Stimulated activated CD8-positive, alpha-beta memory T cell treated with anti-CD3 and anti-CD28 coated beads, Interleukin-15, amount 100 ng/mL, for 24 hours (primary cell): ENCODE measurements at places on chromosomes 5 and 9.

DNA sequence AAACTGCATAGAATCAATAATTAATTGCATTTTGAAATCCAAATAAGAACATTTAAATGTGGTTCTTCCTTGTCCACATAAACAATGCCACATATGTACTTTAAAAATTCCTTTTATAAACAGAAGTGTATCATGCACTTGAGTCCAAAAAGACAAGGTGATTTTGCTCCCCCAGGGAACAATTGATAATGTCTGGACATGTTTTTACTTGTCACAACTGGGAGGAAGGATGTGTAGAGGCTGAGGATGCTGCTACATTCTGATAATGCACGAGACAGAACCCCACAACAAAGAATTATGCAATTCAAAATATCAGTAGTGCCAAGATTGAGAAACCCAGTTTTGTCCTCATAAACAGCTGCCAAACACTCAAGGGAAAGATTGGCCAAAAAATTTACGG is 181.1 kb upstream of the ISL1 start:
- no peak for DNase-seq

GRCh38 chr9:107466826-107467225 is 22.7 kb downstream of the KLF4 start:
- no peak for DNase-seq

- DNase-seq: no peak
These were observed 485.8 kb downstream of the SEMA5A start for GRCh38 chr5:9059920-9060691.

DNA sequence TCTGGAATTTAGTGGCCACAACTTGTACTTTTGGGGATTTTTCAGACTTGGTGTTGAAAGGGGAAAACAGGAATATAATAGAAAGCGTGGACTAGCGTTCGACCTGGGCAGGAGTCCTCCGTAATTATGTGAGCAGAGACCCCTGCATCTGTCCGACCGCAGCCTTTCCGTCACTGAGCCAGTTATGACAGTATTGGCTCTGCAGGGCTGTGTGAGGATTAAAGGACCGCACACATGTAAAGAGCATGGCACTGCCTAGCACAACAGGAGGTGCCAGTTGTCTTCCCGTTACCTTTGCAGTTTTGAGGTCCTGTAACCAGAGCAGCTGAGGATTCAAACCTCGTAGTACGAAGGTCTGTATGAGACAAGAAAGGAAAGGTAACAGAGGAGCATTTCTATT is 1.2 kb downstream of the B4GALT7 start:
- DNase-seq: no peak

GRCh38 chr5:144151026-144151425 is 19.4 kb downstream of the YIPF5 start:
- DNase-seq: no peak

GRCh38 chr9:133632806-133633680 is 3.1 kb upstream of the DBH start:
- no peak for DNase-seq

- DNase-seq: no peak
These were observed 2.9 kb downstream of the ANKDD1B start for GRCh38 chr5:75614176-75614575.

- no peak for DNase-seq
These were observed 59.7 kb downstream of the CARTPT start for GRCh38 chr5:71778678-71779276.

DNA sequence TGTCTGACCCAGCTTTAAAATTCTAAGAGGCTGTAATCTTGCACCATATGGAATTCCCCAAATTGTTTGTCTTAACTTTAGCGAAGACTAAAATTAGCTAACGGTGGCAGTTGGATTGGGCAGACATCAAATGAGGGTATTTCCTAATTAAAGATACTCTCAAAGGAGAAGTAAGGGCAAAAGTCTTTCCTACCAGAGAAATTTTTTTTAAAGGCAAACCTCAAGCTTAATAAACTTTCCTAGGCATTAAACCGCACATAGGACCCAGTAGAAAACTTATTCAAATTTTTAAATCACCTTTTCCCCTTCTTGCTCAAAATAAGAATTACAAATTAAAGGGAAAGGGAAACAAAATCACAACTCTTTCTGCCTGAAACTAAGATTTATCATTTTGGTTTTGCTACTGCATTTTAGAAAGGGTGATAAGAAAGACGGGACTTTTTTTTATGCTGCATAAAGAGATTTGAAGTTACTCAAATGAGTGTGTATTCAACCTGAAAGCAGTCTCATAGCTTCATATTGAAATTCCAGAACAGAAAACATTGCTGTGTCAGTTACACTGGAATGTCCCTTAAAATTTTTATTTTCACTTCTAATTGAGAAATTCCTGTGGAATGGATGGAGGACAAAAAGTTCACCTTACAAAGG is 189.1 kb upstream of the PTGER4 start:
- DNase-seq: no peak

GRCh38 chr9:107316795-107317661 is 33.9 kb downstream of the RAD23B start:
- no peak for DNase-seq

- no peak for DNase-seq
These were observed 28.1 kb upstream of the TCF7 start for GRCh38 chr5:134086225-134086942.

GRCh38 chr5:142540922-142541422 is 144.9 kb downstream of the FGF1 start:
- DNase-seq: no peak

DNA sequence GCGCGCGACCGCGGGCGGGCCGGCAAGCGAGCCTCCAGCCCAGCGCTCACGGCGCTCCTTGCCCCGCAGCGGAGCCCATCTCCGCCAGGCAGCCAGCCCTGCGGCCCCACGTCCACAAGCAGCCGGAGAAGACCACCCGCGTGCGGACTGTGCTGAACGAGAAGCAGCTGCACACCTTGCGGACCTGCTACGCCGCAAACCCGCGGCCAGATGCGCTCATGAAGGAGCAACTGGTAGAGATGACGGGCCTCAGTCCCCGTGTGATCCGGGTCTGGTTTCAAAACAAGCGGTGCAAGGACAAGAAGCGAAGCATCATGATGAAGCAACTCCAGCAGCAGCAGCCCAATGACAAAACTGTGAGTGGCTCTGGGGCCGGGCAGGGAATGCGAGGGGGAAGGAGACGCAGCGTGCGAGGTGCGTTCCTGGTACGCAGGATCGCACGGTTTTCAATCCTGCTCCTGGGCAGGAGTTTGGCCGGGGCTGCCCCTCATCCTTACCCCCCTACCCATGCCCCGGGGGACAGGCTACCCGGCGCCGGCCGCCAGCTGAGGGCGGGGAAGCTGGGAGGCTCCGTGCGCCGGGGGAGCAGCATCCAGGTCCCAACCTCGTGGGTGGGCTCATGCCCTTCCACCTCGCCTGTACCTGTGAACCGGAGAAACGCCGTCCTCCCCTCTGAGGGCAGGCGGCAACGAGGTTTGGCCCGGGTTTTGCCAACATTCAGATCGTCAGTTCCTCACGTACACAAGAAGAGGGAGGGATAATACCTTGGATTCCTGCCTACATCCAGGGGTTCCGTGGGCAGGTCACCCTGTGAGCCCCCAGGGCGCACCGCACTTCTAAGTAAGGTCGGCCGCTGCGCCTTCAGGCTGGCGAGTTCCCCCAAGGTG is 6.6 kb downstream of the ISL1 start:
- no peak for DNase-seq

- no peak for DNase-seq
These were observed 60.6 kb downstream of the AUH start for GRCh38 chr9:91301161-91301560.

- no peak for DNase-seq
These were observed 34.3 kb downstream of the EPB41L4B start for GRCh38 chr9:109286571-109286977.

DNA sequence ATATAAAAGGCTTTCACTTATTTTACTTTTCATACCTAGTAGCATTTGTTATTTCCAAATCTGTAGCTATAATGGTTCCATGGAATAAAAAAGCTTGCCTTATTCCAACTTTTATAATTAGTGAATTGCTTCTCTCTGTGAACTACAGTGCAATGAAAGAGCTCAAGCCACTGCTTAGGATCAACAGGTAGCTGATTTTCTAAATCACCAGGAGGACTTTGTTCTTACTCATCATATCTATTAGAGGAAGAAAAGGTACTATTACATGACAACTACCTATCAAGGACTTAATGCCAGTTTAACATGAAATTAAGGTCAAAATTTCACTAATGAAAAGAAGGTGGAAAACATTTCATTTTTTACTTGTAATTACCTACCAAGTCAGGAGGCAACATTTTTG is 414.6 kb downstream of the BNC2 start:
- no peak for DNase-seq

GRCh38 chr5:103336941-103337340 is 78.4 kb downstream of the MACIR start:
- DNase-seq: no peak

DNA sequence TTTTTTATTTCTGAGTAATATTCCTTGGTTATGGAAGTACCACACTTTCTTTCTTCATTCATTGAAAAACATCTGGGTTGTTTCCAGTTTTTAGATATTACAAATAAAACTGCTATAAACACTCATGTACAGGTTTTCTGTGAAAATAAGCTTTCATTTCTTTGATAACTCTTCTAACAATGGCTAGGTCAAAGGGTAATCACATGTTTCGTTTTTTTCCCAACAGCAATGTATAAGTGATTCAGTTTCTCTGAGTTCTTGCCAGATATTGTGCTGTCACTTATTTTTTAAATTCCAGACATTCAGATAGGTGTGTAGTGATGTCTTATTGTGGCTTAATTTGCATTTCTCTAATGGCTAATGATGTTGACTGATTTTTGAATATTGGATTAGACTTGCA is 16.7 kb upstream of the TNPO1 start:
- DNase-seq: no peak

GRCh38 chr5:68251386-68251785 is 35.8 kb downstream of the PIK3R1 start:
- no peak for DNase-seq

DNA sequence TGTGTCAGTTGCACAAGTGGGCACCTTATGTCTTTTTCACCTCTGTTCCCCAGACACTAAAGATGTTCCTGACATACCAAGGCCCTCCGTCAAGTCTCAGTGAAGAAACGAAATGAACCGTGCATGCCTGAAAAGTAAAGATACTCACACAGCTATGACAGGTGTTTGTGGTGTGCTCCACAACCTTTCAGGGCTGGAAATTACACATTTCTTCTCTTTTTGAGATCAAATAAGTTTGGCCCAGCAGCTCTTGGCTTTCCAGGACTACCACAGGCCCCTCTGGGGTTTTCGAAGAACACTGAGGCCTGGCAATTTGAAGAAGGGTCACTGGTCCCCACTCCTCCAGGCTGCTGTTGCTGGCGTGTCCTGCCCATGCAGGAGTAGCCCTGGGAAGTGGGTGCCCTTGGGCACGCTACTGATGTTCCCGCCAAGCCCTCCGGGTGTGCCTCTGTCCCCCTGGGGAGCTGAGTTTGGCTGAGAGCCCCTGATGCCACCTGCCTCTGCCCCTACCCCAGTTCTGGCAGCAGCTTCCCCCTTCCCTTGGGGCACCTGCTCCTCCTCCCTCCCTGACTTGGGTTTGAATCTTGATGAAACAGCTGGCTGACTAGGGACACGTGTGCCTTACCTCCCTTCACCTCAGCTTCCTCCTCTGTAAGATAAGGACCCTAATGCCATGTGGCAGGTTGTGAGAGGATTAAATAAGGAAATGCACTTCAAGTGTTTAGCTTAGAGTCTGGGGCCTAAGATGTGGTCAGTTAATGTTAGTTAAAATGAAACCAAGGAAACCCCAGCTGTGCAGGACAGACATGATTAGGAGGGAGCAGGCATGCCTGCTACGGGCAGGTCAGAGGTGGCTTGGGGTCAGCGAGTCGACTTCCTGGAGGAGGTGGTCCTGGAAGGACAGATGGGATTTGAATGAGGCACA is 49.1 kb upstream of the GADD45G start:
- no peak for DNase-seq

- no peak for DNase-seq
These were observed 26.5 kb downstream of the OXCT1 start for GRCh38 chr5:41843456-41844370.

DNA sequence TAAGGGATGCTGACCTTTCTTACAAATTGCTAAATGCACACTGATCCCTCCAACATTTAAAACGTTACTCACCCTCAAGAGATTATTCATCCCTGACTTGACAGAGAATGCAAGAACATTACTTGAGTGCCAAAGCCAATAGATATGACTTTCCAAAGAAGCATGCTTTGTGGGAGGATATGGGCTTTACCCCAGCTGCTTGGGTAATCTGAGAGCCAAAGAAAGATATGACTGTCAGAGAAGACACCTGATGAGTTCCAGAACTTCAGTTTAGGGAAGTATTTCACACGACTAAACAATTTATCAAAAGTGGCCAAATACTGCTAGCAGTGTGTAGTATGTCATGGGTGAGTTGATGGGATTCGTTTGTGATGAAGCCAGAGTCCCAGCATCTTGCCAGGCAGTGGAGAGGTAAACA is 7.4 kb upstream of the SPDL1 start:
- no peak for DNase-seq

- no peak for DNase-seq
These were observed 11.7 kb downstream of the TRIM23 start for GRCh38 chr5:65612298-65612907.
